ENCODE measurements at places on chromosomes 1 and 21.
A peak's percentile ranks its signal among the peaks of the same experiment; 100 is the strongest.

GRCh38 chr1:65151641-65152040 lies 3.6 kb downstream of the AK4 start:
- DNase-seq: no peak

- DNase-seq: no peak
These were observed 322 bp downstream of the DCLRE1B start for GRCh38 chr1:113905435-113905861.

DNA sequence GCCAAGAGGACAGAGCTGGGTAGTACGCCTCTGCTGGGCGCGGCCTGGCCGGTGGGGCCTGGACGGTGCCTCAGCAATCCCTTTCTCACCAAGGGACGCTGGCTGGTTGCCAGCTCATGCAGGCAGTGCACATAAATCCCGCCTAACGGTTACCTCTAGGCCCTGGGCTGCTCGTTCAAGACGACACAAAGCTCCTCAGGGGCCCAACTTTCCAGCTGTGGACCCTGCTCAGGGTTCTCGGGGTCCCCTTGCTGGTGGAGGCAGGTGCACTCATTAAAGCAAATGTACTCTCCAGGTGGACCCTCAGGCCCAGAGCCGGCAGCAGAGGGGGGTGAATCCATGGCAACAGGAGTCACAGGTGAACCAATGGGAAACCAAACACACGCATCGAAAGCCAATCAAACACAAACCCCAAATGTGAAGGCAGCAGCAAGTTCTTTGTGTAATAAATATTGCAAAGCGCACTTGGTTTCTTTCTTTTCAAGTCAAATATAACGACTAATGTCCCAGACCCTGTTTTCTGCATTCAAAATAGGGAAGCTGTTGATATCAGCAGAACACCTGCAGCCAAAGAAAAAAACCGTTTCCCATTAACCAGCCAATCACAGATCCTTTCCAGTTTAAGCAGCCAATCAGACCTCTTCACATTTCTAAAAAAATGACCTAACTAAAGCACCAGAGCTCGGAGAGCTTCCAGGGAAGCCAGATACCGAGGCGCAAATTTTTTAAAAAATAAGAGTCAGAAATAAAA lies 26.1 kb upstream of the CLSTN1 start:
- no peak for DNase-seq

- no peak for DNase-seq
These were observed 51.9 kb downstream of the SYT2 start for GRCh38 chr1:202658251-202658759.

DNA sequence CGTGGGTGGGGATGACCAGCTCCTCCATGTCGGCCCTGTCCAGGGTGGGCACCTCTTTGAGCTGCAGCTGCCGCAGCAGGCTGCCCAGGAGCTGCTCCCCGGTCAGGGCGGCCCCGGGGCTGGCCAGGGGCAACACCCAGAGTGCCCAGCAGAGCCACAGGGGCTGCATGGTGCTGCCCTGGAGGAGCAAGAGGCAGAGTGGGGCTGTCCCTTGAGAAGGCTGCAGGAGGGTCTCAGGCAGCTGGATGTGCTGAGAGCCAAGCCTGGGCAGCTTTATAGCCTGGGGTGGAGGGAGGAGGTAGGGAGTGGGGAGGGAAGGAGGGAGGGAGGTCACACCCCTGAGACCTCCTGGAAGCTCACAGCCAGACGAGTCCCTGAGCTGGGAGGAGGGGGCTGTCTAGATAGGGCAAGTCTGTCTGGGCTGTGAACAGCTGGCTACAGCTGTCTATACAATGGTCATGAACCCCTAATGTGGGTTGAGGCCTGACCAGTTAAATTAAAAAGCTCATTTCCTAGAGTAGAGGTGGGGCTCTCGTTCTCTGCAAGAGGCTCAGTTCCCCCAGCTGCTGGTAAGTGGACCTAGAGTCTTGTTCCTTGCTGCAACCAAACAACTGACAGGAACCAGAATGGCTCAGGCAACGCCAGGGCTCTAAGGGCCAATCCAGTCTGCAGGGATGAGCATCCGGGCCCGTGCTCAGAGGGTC lies at the start of gene LEFTY1:
TSS of gene LEFTY1 (minus strand) at position 249 of the 704 bp plus-strand sequence. CDS start at position 169, 80 bp downstream.
- no peak for DNase-seq

GRCh38 chr1:173297798-173298391 lies 90.8 kb upstream of the TNFSF4 start:
- no peak for DNase-seq

GRCh38 chr1:113333056-113333455 lies 57.3 kb upstream of the MAGI3 start:
- no peak for DNase-seq

DNA sequence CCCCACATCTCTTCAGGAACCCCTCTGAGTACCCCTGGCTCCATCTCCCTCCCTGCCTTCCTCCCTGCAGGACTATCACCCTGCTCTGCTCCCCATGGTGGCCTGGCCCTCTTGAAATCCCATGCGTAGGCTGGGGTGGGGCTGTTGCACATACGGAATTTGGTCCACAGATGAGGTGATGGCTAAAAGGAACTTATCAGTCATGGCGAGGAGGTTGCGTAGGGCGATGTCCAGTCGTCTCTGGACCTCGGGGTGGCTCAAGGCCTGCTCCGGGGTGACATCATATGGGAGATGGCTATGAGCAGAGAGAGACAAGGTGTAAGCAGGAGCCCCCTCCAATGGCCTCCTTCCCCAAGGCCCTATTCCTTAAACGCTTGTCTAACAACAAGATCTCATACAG lies 35.3 kb downstream of the IQGAP3 start:
- DNase-seq: no peak

GRCh38 chr1:160641323-160642280 lies 5.2 kb downstream of the SLAMF1 start:
- no peak for DNase-seq

GRCh38 chr1:30683699-30684098 lies 39.7 kb downstream of the MATN1 start:
- no peak for DNase-seq

- DNase-seq: peak; percentile 82
These were observed 1.1 kb upstream of the PRXL2B start for GRCh38 chr1:2585318-2586092.

- DNase-seq: peak; percentile 33
These were observed 111.9 kb upstream of the KAZN start for GRCh38 chr1:14486401-14487201.

DNA sequence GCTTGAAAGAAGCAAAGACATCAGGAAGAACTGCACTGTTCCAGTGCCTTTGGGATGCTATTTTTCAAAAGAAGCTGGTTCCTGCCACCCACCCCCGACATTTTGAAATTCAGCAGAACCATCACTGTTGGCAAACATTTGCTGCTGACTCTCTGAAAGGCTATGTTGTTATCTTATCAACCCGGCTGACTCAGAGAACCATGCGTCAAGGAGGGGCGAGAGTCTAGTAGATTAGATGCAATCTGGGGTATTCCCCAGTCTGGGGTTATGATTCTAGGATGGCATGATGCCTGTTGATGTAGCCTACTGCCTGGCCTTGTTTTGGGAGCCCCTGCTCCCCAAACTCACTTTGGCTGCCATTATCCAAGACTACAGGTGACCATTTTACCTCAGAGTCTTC lies 267.8 kb upstream of the RUNX1 start:
- no peak for DNase-seq

GRCh38 chr21:42404539-42404938 lies 837 bp downstream of the UBASH3A start:
- no peak for DNase-seq

- DNase-seq: no peak
These were observed 184.3 kb downstream of the CYYR1 start for GRCh38 chr21:26388731-26389231.

DNA sequence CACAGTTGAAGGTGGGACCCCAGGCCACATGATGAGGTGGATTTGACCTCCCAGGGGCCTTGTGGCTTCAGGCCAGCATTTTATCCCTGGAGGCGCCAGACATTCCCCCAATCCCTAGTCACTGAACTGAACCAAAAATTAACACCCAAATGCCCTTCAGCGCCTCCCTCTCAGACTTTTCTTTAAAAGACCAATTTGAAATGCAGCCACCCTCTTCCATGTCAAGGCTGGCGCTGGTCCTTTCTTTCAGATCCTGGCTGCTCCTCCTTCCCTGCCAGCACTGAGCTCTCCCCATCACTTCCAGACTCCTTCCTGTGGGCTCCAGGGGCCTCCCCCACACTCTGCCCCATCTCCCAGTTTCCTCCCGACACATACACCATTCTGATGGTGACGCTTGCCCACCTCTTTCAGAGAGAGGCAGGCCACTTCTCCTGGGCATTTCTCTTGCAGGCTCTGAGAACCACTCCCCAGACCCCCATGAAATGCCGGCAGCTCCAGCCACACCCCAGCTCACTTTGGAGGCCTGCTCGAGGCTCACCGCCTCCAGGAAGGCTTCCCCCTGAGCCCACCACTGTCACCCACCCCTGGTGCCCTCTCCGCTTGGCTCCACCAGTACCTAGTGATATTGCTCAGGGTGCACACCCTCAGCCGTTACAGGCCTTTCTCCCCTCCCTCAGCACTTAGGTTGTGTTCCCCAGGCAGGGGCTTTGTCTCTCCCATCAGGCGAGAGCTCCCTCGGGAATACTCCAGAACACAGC lies 27.0 kb downstream of the NAV1 start:
- DNase-seq: no peak

GRCh38 chr1:168987923-168988322 lies 118.6 kb upstream of the ATP1B1 start:
- DNase-seq: no peak

DNA sequence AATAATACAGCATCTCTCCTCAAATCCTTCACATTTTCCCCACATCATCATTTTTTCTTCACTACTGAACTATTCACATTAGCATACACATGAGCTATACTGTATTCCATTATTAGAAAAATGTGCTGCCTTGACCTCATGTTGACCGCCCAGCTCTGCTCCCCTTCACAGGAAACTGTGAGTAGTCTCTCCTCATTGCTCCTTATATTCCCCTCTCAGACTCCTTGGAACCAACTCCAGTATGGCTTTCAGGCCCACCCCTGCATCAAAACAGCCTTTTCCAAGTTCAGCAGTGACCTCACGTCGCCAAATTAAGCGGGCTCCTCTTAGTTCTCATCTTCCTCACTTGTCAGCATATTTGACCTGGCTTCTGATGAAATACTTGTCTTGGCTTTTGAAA lies 59.2 kb upstream of the SPAG17 start:
- no peak for DNase-seq

- peak; percentile 16 for DNase-seq
These were observed 755 bp upstream of the THRAP3 start for GRCh38 chr1:36223381-36223995.

- no peak for DNase-seq
These were observed 34.5 kb upstream of the TRABD2B start for GRCh38 chr1:48031676-48032075.

GRCh38 chr1:210773450-210773849 lies 360.5 kb downstream of the KCNH1 start:
- DNase-seq: no peak

GRCh38 chr1:21497466-21498061 lies 11.7 kb upstream of the ALPL start:
- DNase-seq: no peak

GRCh38 chr1:88376421-88376820 lies 307.7 kb upstream of the PKN2 start:
- no peak for DNase-seq

- no peak for DNase-seq
These were observed 35.2 kb downstream of the CCN1 start for GRCh38 chr1:85615586-85616363.

GRCh38 chr1:25090707-25091422 lies 141.4 kb downstream of the SYF2 start:
- DNase-seq: no peak

GRCh38 chr1:100643471-100644196 lies 75.9 kb upstream of the VCAM1 start:
- DNase-seq: no peak

- peak; percentile 36 for DNase-seq
These were observed 28.5 kb downstream of the SLC37A1 start for GRCh38 chr21:42542196-42542595.

- peak; percentile 82 for DNase-seq
These were observed 111.1 kb downstream of the NAV1 start for GRCh38 chr1:201649761-201650622.

DNA sequence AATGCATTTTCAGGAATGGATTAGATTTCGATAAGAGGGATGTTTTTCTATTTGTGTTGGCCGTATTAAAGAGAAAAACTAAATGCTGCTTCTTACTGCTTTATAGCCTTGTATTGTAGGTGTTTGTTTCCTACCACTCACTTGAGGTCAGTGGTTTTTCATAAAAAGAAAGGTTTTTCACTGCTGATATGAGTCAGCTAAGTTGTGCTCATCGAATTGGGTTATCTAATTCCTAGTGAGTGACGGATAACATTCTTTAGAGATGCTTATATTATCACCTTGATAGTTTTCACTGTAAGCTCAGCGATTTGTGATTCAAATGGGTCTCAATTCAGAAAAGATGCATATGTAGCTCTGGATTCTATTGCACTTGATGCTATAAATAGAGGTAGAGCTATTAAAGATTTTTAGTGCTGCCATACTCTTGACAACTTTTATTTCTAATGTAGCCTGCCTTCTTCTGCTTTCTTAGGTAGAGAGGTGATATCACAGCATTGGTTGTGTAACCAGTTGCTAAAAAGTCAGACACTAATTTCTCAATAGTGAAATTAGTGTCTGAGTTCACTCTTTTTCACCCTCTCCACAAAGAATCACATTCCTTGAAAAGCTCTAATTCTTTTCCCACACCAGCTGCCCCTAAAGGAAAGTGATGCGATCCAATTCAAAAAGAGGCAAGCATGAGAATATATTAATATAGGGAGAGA lies 180.0 kb downstream of the RASAL2 start:
- DNase-seq: no peak

DNA sequence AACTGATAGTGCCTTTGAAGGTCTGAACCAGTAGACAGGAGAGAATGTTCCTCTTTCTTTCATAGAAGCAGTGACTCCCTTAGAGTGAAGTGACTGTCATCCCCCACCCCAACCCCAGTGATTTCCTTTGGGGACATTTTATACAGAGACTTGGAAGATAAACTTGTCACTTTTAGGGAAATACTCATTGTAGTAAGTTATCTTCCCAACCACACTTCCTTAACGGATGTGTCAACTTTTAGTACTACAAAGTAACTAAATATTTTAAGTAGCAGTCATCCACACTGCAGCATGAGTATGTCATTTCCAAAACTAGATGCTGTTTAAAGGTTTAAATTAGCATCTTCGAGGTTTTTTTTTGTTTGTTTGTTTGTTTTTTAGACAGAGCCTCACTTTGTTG lies 13.7 kb downstream of the LRRC8B start:
- no peak for DNase-seq

GRCh38 chr1:28910379-28911115 lies 3.8 kb upstream of the EPB41 start:
- no peak for DNase-seq

DNA sequence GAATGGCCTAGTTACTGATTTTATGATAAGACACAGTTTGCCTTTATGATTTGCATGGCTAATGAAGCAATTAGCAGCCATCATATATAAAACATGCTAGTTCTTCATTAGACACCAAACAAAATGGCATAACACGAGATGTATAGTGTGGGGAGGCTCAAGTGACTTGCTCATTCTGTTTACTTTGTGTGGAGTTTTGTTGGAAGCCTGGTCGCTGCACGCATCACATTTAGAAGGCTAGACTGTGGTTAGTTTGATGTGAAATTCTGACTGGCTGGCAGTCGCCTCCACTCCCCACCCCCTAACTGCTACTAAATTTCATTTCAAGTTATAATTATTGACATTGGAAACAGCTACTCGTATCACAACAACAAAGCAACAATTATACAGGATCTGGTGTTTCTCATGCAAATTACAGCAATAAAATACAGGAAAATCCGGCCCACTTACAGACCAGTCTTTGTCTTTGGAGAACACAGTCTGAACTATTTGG lies 356.1 kb downstream of the LMO4 start:
- no peak for DNase-seq

GRCh38 chr1:209387271-209387968 lies 196.1 kb upstream of the CAMK1G start:
- DNase-seq: no peak
